B cell (primary cell): ENCODE measurements at places on chromosomes 1 and 21.

- H3K4me3 ChIP-seq = no peak overlapping the region
- peak; percentile 32 for DNase-seq
- H3K27me3 ChIP-seq = no peaks in the 10 kb centered on the region
- H3K27ac ChIP-seq = no peak overlapping the region
Observed at GRCh38 chr1:209850342-209850979, 22.7 kb downstream of the UTP25 start.

- no peak for DNase-seq
- H3K36me3 ChIP-seq = no peaks in the 10 kb centered on the region
- H3K4me1 ChIP-seq = no peaks in the 10 kb centered on the region
Observed at GRCh38 chr1:53681351-53681976, 57.5 kb downstream of the GLIS1 start.

DNA sequence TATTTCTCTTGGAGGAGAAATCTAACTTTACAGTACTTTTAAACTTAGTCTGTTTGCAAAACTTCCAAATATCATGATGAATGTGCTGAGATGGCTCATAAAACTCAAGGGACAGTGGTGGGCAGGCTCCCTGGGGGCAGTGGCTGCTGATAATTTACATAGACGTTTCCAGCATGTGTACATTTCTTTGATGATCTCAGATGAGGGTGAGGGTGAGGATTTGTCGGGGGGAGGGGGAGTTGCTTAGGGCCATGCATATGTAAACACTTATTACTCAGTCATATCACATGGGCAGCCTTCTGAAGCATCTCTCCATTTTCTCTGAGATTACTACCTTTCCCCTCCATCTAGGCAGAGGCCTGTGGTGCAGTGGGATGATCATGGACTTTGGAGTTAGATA lies 152.9 kb upstream of the HMGB4 start:
- no peak overlapping the region for H3K27ac ChIP-seq
- H3K4me1 ChIP-seq = no peaks in the 10 kb centered on the region
- DNase-seq = no peak
- H3K27me3 ChIP-seq = no peaks in the 10 kb centered on the region
- no peak overlapping the region for H3K4me3 ChIP-seq
- no peaks in the 10 kb centered on the region for H3K36me3 ChIP-seq

DNA sequence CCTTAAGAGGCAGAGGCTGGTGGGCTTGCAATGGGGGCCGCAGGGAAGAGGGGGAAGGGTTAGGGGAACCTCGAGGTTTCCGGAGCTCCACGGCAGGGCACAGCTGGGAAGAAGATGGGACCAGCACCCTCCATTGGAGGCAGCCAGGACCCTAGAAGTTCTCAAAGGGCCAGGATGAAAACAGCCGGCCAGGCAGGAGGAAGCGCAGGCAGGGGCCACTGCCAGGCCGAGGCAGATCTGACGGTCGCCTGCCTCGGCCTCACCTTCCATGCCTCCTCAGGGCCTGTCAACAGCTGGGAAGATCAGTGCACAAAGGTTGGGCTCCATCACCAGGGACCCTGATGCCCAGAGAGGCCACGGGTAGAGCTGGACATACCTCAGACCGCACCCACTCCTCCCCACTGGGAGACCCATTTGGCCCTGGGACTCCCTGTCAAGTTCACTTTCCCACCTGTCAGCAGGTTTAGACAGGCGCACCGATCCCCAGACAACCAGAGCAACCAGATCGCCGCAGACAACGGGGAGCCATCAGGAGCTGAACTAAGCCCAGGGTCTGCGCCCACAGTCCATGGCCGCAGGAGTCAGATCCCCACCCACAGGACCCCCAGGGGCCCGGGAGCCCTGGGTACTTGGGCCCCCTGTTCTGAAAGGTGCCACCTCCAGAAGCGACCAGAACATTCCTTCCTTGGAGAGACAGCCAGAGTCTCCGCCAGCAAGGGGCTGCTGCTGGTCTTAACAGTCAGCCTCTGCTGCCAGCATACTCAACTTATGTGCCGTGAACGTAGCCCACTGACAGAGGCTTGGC lies 2.2 kb downstream of the SLC19A1 start:
- DNase-seq = no peak
- no peaks in the 10 kb centered on the region for H3K36me3 ChIP-seq
- H3K4me3 ChIP-seq = no peak overlapping the region
- H3K4me1 ChIP-seq = peaks cover 22% of the 10 kb centered on the region
- no peak overlapping the region for H3K27ac ChIP-seq
- H3K27me3 ChIP-seq = no peaks in the 10 kb centered on the region

DNA sequence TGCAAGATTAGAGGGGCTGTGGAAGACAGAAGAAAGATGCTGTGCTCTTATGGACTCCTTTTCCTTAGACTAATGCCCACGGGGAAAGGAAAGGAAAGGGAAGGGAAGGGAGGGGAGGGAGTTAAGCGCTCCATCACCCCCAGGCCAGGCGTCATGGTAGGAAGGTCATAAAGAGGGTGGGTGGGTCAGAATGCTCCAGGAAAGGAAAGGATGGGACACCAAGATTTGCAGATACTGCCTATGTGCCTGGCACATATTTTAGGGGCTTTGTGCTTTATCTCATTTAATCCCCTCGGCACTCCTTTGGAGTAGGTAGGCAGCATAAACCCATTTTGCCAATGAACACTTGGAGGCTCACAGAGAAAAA lies 41.4 kb downstream of the MAB21L3 start:
- peaks cover 7% of the 10 kb centered on the region for H3K4me1 ChIP-seq
- no peak for DNase-seq
- H3K27ac ChIP-seq = no peak overlapping the region
- no peaks in the 10 kb centered on the region for H3K27me3 ChIP-seq
- no peaks in the 10 kb centered on the region for H3K36me3 ChIP-seq
- peak overlapping the region; percentile 44 for H3K4me3 ChIP-seq

GRCh38 chr1:223129229-223129901 lies 13.7 kb downstream of the TLR5 start:
- no peak overlapping the region for H3K4me3 ChIP-seq
- peaks cover 34% of the 10 kb centered on the region for H3K27me3 ChIP-seq
- H3K4me1 ChIP-seq = peaks cover 16% of the 10 kb centered on the region
- no peak overlapping the region for H3K27ac ChIP-seq
- peak; percentile 72 for DNase-seq
- no peaks in the 10 kb centered on the region for H3K36me3 ChIP-seq

DNA sequence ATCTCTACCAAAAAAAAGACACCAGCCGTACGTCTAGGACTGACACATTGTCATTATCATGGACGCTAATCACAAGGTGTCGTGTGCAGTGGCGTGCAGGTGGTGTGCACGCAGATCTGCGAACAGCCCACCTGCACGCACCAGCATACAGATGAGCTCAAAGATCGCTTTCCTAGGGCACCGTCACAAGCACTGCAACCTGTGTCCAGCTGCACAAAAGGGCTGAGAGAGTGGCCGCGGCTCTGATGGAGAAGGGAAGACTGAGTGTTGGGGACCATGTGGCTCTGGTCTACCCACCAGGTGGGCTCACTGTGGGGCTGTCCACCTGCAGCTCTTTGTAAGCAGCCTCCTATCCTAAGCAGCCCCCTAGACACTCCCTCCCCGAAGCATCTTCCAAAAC lies 50.9 kb downstream of the S100B start:
- H3K4me1 ChIP-seq = peaks cover 40% of the 10 kb centered on the region
- peaks cover 12% of the 10 kb centered on the region for H3K36me3 ChIP-seq
- H3K27ac ChIP-seq = no peak overlapping the region
- DNase-seq = no peak
- no peaks in the 10 kb centered on the region for H3K27me3 ChIP-seq

- H3K4me3 ChIP-seq = no peak within 1 kb of the TSS
- no peaks in the 10 kb centered on the region for H3K27me3 ChIP-seq
- H3K27ac ChIP-seq = no peak within 1 kb of the TSS
- H3K4me1 ChIP-seq = peaks cover 8% of the 10 kb centered on the region
Observed at GRCh38 chr1:153612755-153613331, at the start of gene S100A16. Gene S100A16, minus strand, starts transcription at chr1:153613137. Its CDS starts 4,986 bp downstream, at chr1:153608151.

DNA sequence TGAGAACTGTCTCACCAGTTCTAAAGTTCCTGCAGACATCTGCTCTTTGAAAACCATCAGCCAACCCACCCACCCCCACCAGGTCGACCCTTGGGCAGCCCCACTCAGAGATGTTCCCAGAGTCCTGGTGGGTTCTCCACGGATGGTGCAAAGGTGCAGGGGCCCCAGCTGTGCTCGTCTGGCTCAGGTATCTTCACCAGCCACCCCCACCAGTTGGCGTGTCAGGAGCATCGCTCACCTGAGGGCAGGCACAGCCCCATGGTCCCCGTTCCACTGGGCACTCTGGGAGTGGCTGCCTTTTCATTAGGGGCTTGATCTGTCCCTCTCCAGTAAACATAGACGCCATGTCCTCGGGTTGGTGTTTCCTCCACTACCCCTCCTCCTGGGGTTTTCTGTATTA lies 70.5 kb downstream of the UMODL1 start:
- no peaks in the 10 kb centered on the region for H3K36me3 ChIP-seq
- H3K4me1 ChIP-seq = peaks cover 8% of the 10 kb centered on the region
- H3K4me3 ChIP-seq = no peak overlapping the region
- no peak overlapping the region for H3K27ac ChIP-seq

- H3K27ac ChIP-seq = no peak overlapping the region
- DNase-seq = no peak
- H3K27me3 ChIP-seq = no peaks in the 10 kb centered on the region
- H3K4me3 ChIP-seq = no peak overlapping the region
Observed at GRCh38 chr1:53899206-53899628, 5.2 kb downstream of the DIO1 start.

- no peaks in the 10 kb centered on the region for H3K4me1 ChIP-seq
- no peaks in the 10 kb centered on the region for H3K36me3 ChIP-seq
- H3K27me3 ChIP-seq = no peaks in the 10 kb centered on the region
- DNase-seq = no peak
- no peak overlapping the region for H3K4me3 ChIP-seq
- no peak overlapping the region for H3K27ac ChIP-seq
Observed at GRCh38 chr21:15722591-15723324, 7.0 kb upstream of the USP25 start.

DNA sequence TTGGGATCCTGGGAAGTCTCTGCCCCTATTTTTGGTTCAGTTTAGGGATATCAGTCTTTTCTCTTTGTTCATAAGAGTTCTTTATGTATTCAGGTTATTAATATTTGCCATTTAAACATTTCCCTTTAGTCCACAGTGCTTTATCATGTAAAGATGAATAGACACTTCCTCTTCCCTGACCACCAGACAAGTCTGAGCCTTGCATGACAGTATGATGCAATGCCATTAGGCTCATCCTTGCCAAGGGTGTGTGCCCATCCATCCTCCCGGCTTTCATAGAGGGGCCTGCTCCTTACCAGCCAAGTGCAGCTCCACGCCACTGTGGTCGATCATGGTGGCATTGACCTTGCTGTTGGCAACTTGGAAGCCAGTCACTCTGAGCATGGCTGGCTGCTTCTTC lies 52.1 kb downstream of the ZSCAN20 start:
- peaks cover 2% of the 10 kb centered on the region for H3K27me3 ChIP-seq
- H3K4me3 ChIP-seq = no peak overlapping the region
- no peak for DNase-seq
- no peaks in the 10 kb centered on the region for H3K4me1 ChIP-seq
- no peaks in the 10 kb centered on the region for H3K36me3 ChIP-seq
- H3K27ac ChIP-seq = no peak overlapping the region

DNA sequence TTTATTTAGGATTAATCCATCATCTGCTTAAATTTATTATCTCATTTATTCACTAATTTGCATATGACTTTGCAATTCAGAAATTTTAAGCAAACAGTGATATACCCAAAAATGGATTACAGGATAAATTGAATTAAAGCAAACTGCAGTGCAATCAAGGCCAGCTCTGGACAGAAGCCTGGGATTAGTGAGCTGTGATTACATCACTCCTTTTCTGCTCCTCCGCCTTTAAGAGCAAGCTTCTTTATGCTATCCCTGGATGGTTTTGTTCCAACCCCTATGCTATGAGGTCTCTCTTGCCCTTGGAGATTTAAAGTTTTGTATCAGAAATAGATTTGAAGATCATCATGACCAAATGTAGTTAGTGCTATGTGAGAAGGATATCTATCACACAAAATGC lies 32.6 kb downstream of the GPR52 start:
- H3K36me3 ChIP-seq = no peaks in the 10 kb centered on the region
- DNase-seq = no peak
- H3K4me3 ChIP-seq = no peak overlapping the region
- H3K27me3 ChIP-seq = no peaks in the 10 kb centered on the region

DNA sequence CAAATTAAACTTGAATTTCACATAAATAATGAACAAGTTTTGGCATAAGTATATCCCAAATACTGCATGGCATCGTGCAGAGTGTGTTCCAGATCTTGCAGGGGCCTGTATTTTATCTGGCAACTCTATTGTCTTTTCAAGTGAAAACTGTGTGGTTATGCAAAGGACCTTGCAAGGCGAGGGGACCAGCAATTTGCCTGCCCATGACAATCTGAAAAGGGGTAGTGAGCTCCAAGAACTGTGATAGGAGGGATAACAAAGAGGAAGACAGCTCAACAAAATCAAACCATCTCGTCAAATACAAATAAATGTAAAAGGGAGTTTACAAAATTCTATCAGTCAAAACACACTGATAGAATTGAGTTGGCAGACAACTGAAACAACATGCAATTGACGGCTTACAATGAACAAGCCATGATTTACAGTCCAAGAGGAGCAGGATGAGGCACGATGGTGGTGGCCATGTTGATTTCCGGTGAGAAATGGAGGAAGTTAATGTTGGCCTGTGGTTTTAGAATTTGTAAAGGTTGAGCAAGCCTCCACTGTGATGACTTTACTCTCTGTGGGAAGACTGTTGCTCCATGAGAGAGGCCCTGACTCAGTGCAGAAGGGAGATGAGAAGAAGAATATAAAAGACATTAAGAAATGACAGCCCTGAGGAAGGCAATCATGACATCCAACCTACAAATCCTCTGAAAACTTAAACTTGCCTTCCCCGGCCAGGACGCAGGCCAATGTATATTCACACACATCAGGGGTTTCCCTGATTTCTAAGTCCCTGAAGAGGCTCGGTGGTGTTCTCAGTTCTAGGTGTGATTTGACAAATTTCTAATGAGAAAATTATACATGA lies 132.2 kb downstream of the ADSS2 start:
- no peaks in the 10 kb centered on the region for H3K27me3 ChIP-seq
- peak overlapping the region; percentile 60 for H3K27ac ChIP-seq
- peak overlapping the region; percentile 28 for H3K4me3 ChIP-seq
- no peaks in the 10 kb centered on the region for H3K36me3 ChIP-seq
- H3K4me1 ChIP-seq = peaks cover 15% of the 10 kb centered on the region
